Astrocyte (in vitro differentiated cells and primary cell): ENCODE measurements at places on chromosomes 6 and 20.

- no peak for DNase-seq
Observed at GRCh38 chr6:100466410-100467128, 1.8 kb upstream of the SIM1 start.

DNA sequence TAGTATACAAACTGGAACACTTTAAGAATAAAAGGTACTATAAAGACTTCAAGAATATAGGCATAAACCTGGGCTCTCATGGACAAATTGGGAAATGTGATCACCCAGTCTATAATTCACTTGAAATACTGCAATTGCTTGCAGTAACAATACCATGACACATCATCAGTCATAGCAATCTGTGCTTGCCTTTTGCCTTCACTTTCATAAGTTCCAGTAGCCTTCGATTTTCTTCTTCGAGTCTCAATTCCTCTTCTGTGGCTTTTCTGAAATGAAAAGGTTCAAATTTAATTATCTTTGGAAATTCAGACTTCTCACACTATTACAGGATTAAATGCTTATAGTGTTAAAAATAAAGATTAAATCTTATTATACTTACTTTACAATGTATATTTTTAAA, 96.3 kb upstream of the ZBTB24 start:
- no peak for DNase-seq

DNA sequence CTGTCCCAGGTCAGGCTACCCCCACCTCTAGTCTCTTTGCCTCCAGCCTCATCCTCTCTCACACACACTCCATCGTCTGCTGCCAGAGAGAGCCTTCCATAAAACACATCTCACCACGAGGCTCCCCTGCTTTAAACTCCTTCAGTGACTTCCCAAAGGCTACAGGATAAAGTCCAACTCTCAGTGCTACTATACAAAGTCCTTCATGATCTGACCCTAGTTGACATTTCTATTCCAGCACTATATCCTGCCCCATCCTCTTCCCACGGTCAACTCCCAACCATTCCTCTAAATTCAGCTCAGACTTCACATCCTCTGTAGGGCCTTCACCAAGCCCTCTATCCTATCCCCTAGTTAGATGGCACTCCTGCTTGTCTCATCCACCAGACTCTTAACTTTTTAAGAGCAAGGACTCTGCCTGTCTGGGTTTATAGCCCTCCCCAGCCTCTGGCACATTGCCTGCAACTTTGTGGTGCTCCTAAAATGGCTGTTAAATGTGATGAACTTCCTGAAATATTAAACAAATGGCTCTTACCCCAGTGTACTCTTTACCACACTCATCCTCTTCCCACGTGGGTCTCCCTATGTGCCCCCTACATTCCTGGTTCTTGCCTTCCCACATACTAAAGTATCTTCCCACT, 36.1 kb downstream of the KIF16B start:
- no peak for DNase-seq

DNA sequence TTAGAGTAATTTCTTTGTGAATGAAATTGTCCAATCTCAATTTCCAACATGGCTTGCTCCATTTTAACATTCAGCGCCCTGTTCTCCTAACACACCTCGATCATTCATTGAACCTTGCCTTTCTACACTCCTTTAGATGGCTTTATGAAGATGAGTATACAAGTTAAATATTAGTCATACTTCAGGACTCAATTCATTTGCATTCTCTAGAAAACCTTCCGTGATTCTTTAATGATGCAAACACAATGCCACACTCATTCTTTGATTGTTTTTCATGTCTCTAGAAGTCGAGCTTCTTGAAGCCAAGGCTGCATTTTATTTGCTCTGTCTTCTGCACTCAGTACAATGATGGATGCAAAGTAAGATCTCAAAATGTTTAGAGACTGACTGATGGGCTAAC, 641.2 kb downstream of the DOK5 start:
- DNase-seq: no peak

DNA sequence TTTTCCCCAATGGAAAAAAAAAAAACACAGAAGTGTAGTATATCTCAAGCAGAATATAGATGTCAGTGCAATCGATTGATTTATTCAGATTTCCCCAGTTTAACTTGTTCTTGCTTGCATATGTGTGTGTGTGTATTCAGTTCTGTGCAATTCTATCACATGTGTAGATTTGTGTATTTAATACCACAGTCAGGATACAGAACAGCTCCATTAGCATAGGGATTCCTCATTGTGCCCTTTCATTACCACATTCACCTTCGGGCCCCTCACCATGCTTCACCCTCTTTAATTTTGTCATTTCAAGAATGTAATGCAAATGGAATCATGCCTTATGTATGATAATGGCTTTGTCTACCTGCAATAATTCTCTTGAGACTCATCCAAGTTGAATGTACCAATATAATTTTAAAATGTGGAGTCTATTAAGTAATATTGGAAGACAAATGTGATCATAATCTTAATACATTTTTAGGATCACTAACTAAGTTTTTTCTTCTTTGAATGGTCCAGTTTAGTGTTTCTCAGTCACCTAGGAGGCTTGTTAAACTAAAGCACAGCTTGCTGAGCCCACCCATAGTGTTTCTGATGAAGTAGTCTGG, 187.9 kb downstream of the TENT5A start:
- DNase-seq: no peak

GRCh38 chr6:6659600-6660327, 71.2 kb downstream of the LY86 start:
- no peak for DNase-seq

DNA sequence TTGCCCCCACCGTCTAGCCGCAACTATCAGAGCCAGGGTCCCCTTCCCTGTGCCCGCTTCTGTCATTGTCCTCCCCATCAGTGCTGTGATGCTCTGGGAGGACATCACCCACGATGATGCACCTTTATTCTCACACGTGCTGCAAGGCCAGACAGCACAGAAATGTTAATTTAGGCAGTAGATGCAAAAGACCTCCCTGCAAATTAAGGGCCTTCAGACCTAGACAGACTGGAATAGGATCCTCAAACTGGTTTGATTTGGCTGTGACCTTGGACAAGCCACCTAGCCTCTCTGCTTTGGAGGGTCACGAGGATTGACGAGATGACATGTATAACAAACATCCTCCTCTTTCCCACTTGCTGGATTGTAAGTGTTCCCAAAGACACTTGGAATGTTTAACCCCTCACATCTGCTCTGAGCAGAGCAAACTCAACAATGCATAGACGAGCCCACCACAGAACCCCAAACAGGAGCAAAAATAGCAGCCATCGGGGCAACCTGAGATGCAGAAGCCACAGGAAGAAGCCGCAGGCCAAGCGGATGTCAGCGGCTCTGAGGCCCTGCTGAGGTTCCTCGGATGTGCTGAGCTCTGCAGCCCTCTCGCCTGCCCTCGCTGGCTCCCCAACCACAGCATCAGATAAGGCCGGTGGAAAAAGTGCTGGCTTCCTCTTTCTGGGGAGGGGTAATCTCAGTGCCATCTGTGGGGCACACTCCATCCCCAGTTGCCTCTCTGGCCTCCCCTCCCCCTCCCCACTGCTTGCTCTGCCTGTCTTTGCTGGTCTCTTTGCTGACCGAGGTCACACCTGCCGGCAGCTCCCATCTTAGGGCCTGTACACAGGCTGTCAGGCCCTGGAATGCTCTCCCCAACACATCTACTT, 35.3 kb downstream of the TOX2 start:
- no peak for DNase-seq

DNA sequence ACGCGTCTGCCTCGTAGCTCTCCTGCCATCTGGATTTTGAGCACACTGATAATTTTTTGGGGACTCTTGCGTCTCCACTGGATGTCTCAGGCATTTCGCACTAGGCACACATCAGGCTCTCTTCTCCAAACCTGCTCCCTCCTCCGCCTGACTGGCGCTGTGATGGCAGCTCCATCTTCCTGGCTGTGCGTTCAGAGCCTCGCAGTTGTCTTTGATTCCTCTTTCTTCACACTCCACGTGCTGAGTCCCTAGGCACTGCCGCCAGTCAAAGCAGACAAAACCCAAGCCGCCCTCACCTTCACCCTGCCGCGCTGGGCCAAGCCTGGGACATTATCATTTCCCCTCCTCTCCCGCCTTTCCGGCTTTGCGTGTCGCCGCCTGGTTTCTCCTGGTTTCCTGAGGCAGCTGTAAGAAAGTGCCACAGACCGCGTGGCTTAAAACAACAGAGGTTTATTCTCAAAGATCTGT, 778 bp downstream of the PSMG4 start:
- peak; percentile 16 for DNase-seq

DNA sequence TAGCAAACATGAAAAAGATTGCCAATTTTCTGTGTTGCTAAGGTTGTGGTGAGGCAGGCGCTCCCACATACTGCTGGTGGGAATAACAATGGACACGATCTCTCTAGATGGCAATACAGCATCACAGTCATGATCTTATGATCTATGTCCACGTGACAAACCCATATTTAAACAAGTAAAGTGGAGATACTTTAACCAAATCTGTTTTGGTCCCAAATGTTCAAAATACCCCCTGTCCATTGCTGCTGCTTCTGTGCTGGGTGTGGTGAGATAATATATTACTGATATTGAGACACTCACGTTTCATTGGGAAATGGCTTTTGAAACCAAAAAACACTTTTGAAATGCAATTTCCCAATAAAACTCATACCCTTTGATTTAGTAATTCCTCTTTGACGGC, 23.0 kb downstream of the SIRPD start:
- no peak for DNase-seq

DNA sequence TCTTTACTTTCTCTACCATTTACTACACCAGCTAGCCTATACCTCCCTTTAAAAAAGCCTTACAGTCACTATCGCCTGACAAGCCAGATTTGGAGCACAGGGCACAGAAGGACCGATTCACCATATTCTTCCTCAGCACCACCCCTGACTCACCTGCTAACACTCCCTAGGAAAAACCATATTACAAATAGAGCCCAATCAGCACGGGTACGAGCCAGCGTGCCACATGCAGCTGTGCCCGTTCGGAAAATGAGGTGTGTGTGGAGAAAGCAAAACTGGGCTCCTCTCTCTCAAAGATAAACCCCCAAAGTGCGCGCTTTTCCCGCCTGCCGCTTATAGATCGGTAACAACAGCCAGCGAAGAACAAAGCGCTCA, 1.2 kb downstream of the SYNCRIP start:
- DNase-seq: no peak

DNA sequence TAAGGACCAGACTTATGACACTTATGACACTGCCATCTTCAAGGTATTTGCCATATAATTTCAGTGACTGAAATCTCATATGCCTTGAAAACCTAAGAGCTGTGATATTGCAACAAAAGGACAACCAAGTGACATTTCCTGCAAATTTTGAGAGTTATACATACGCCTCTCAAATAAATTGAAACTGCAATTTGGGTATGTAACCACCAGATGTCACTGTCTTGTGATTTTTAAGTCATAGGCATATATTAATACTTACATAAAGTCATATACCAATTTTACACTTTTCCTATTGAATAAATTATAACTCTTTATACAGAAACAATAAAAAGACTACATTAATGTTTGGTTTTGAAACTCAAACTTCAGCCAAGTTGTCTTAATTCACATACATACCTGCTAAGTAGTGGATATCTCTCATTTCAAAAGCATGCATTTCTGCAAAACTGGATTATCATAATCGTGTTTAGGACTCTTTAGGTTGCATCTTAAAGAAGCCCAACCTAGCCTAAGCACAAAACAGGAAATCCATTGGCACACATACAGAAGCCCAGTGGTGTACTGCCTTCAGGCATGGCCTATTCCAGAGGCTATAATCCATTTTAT, 180.2 kb downstream of the PACRG start:
- peak; percentile 16 for DNase-seq

DNA sequence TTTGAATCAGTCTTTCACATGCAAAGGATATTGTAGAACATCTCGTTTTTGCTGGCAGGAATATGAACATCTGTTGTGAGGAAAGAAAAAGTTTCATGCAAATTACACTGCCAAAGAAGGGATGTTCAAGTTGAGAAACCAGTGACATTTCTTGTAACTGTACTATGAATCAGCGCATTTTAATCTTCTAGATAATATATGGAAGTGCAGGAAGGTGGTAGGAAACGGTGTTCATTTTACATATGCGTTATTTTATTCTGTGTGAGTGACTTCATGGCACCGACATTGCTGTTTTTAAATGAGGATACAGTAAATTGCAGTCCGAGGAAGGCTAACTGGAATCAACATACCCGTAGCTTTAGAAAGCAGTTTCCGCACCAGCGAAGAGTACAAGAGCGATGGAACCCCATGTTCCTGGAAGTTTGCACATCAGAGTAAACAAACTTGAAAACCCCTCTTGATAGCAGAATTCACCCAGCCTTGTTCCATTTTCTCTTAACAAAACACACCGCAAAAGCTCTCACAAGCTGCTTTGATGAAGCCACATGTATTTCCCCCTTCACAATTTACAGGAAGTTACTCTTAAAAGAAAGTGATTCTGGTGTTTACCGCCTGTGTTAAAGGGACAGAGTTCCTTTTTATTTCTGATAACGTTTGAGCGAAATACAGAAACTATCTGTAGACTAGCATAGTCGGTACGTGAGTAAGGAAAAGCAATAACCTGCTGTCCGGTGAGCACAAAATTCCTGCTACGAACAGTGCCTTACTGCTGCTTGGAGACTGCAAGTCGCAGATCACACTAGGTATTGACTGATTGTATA, 11.5 kb downstream of the PRDM1 start:
- peak; percentile 46 for DNase-seq

DNA sequence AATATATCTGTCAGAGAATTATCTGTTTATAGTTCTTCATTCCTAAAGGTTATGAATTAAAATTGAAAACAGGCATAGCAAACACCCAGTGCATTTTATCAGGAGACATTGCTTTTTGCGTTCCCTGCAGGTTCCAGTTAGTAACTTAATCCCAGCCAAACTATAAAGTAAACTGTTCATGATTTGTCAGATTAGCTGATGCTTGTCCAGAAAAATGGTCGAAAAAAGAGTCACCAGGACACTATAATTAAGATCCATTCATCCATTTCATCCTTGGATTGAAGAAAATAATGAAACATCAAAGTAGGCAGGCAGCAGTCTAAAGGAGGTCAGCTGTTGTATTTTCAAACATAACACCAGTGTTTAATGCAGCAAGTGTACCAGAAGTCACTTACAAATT, 75.9 kb downstream of the EPHA7 start:
- no peak for DNase-seq

GRCh38 chr6:154950979-154951344, 44.2 kb upstream of the TIAM2 start:
- no peak for DNase-seq

GRCh38 chr20:40451552-40451951, 237.5 kb downstream of the MAFB start:
- no peak for DNase-seq

- no peak for DNase-seq
Observed at GRCh38 chr6:137246791-137247202, 27.6 kb upstream of the IFNGR1 start.

DNA sequence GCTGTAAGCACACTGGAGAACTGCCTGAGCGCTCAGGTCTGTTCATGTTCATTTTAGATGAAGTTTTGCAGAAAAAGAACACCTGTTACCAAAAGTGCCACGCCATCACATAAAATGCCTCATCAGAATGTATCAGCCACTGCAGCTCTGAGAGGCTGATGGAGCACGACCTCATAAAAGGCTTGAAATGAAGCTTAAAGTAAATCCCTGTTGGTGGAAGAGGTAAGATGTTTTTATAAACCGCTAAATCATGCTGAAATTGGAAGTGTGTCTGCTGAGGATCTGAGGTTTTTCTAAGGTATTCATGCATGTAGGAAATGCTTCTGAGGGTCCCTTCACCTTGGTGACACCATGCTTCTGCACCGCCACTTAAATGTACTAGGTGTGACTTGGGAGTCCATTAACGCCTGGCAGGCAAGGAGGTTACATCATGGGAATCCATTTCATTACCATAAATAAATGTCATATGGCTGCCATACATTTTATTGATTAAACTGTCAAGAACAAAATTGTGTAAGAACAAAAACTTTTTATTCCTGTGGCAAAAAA, 363.1 kb upstream of the AGPAT4 start:
- no peak for DNase-seq
